CD4-positive, CD25-positive, alpha-beta regulatory T cell (primary cell): ENCODE measurements at places on chromosomes 5 and 9. TPM values are rescaled to one million over a fixed set of nuclear protein-coding genes. Genes with fewer than 3 reads are reported as not detected.

The GCNT1 gene
- 11.4 TPM for polyA plus RNA-seq

The NFX1 gene
- polyA plus RNA-seq: 24.6 TPM

The PCDHB4 gene
- polyA plus RNA-seq: not detected

The ARL15 gene
- polyA plus RNA-seq: 19.1 TPM

The RAB3C gene
- not detected for polyA plus RNA-seq

The FAM200C gene
- polyA plus RNA-seq: 0.17 TPM

The SPATA31D4 gene
- polyA plus RNA-seq: not detected

The WNT8A gene
- polyA plus RNA-seq: not detected

The TTC39B gene
- 8.4 TPM for polyA plus RNA-seq
